NCI-H146 (cell line): ENCODE measurements at places on chromosomes 12 and 14.
A peak's percentile ranks its signal among the peaks of the same experiment; 100 is the strongest.

GRCh38 chr14:67442139-67442906 lies 30.4 kb upstream of the PLEK2 start:
- DNase-seq: no peak

- no peak for DNase-seq
Observed at GRCh38 chr12:97490141-97490540, 27.5 kb downstream of the RMST start.

DNA sequence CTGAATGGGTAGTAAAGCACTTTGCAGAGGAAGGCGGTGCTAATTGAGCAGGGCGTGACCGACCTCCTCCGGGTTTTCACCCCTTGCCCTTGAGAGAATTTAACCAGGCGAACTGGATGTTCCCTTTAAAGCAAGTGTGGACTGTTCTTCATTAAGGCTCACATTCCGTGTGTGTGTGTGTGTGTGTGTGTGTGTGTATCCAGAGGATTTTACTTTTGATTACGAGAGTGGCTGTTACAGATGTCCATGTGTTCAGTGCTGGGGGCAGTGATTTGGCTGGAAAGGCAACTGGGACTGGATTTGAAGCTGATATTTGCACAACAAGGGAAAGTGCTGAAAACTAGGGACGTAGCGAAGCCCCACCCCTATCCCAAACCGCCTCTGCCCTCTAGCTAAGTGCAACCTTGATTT lies 2.2 kb downstream of the TMEM132C start:
- no peak for DNase-seq

GRCh38 chr12:77625441-77625840 lies 205.3 kb upstream of the NAV3 start:
- no peak for DNase-seq

DNA sequence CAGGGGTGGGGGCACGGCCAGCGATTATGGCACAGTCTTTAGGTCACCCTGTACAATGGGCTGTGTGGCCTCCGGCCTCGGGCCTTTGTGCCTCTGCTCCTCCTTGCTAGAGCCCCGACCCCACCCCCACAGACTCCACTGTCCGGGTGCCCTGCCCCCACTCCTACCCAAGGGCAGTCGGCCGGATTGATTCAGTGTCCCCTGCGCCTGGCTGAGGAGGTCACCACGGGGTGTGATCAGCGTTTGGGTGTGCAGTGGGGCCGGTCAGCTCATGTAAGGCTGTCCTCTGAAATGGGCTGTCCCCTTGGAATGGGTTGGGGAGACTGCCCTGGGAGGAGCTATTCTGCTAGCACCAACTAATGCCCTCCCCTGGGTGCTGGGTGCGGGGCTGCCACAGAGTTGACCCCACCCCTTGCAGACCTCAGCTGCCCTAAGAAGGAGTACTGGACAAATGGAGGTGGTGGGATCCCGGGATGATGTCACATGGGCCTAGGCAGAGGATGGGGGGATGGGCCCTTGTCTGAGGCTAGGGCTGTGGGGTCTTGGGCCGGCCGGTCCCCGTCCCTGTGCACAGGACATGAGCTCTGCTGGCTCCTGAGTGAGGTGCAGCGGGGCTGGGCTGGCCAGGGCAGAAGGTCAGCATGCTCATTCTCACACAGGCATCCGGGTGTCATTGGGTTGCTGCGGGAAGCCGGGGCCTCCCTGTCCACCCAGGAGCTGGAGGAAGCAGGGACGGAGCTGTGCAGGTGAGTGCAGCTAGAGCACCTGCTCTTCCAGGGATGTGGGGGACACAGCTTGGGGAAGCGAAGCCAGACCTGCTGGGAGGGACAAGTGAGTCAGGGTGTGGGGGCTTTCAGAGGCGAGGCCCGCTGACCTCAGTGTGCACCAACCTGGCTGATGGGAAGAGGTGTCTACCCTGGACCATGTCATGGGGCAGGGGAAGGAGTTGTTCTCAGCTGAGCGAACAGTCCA lies 23.4 kb downstream of the ASPG start:
- DNase-seq: no peak

DNA sequence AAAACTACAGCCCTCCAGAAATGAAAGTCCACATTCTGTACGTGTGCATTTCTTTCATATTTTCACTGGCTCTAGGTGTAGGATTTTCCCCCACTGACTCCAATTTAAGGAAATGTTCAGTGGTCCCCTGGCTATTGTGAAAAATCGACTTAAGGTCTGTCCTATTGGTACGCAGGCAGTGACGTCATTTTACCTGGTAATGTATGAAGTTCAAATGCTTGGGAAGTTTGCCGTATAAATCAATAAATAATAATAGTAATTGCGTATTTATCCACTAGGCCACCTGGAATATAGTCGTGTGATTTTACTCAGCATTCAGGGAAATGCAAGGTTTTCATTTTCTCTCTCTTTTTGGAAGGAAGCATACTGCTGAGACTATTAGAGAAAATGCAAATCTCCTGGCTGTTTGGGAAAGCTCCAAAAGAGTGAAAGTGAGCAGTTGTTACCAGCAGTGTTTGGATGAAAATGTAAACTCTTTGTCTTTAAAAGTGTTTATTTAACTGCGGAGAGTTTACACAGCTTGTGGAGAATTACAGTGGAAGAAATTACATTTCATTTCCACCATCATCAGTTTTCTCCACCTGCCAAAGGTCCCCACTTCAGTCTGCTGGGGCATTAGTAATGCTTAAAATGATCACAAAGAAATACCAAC lies 107.0 kb downstream of the EXOC5 start:
- peak; percentile 38 for DNase-seq

- no peak for DNase-seq
Observed at GRCh38 chr12:118052324-118053070, 8.5 kb downstream of the WSB2 start.

DNA sequence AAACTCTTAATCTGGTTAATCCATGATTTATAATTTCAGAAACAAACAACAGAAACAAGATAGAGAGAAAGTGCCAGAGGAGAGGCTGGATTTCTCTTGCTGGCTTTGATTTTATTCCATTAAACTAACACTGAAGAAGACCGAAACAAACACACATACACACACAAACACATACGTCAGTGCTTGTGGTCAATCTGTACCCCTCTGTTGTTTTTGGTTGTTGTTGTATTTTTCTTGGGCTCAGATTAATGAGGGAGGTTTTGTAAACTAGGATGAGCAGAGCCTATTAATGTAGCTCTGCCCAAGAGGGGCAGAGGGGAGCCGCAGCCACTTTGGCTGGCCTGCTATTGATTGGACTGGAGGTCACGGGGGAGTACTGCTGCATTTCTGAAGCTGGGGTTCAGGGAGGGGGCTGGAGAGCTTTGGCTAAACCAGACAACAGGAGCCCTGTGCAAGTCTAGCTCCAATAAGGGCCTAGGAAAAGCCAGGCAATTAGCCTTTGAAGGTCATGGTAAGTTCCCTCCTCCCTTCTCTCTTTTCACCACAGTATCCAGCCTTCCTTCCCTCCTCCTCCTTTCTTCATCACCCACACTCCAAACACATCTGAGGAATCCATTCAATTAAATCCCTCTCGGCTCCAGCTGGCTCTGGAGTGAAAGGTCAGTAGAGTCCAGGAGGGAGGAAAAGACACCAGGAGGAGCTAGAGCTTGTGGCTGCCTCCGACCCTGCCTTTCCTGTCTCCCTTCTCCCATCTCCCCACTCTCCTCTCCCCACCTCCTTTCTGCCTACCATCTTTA lies 344.1 kb upstream of the LMO3 start:
- DNase-seq: no peak

- DNase-seq: no peak
Observed at GRCh38 chr12:48414021-48414420, 58.3 kb upstream of the ANP32D start.

DNA sequence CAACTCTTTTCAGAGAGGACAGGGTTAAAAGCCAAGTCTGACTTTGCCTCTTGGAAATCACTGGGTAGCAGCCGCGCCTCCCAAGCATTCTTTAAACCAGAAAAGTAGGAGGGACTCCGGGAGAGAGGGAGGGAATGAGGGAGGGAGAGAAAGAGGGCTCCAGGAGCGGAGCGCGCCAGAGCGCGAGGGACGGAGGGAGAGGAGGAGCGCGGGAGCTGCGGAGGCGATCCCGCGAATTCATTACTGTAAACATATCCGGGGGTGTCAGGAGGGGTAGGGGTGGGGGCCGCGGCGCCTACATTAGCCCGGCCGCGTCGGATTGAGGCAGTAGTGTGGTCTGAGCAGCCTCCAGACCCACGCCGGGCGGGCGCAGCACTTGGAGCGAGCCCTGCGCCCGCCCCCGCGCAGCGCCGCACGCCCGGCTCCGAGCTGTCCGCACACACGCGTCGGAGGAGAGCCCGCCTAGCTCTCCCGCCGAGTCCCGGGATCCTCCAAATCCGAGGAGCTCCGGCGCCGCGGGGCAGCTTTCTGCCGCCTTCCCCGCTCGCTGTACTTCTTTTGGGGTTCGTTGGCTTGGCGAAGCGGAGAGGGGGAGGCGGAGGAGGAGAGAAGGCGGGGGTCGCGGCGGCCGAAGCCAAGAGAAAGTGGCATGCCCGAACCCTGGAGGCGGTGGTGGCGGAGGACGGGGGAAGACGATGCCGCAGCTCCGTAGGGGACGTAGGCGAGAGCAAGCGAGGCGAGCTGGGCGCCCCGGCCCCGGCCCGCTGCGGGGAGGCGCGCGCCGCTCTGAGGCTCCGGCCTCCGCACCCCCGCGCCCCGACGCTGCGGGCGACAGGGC lies 3.3 kb downstream of the FLRT2 start:
- DNase-seq: peak; percentile 58

- no peak for DNase-seq
Observed at GRCh38 chr12:97452230-97452629, 10.4 kb upstream of the RMST start.

- no peak for DNase-seq
Observed at GRCh38 chr12:124532331-124532750, 35.1 kb downstream of the NCOR2 start.

DNA sequence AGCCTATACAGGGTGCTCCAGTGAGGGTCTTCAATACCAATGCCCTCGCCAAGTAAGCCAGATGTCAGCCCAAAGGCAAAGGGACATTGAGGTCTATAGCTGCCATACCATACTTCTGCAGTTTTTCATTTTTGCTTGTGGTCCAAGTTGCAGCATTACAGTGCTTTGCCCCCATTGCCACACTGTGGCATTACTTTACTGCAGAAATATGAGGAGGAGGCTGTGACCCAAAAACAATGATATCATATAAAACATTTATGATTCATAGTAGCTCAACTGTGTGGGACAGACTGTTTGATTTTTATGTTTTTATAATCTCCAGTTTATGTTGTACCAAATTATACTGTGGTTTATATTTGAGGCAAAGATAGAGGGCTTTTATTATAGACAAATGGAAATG lies 64.1 kb downstream of the KIAA0586 start:
- no peak for DNase-seq

DNA sequence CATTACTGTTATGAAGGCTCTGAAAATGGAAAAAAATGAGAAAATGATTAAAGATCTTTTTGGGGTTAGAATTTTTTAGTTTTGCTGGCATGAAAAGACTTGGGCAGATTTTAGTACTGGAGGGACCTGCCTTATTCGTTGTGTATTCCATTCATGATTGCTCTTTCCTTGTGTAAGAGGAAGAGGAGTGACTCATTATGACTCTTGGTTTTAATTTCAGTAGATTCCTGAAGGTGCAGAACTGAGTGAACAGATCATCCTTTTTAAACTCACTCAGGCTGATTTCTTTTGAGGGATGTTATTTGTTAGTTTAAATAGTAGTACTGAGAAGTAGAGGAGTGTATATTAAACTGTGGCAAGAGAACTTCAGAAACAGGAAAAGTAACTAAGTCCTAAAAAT lies 41.6 kb downstream of the AKAP6 start:
- DNase-seq: no peak

DNA sequence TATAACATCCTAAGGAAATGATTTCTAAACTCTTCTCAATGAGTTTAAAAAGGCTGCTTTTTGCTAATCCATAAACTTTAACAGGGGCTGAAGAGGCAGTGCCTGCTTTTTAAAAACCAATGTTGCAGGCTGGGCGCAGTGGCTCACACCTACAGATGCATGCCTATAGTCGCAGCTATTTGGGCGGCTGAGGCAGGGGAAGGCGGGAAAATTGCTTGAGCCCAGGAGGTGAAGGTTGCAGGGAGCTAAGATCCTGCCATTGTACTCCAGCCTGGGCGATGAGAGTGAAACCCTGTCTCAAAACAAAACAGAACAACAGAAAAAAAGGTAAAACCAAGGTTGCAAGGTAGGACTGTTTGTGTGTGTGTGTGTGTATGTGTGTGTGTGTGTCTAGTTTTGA lies 531.2 kb downstream of the DIO2 start:
- DNase-seq: no peak

DNA sequence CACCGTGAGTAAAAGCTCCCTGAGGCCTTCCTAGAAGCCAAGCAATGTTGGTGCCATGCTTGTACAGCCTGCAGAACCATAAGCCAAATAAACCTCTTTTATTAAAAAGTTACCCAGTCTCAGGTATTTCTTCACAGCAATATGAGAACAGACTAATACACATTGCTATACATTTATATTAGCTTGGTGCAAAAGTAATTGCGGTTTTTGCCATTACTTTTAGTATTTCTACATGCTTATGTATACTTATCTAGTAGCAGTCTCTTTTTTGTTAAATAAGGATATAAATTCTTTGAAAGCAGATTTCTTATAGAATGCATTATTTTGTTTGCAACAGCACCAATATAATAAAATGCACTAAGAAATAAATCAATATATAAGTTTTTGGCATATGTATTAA lies 619.6 kb downstream of the FSCB start:
- DNase-seq: no peak

GRCh38 chr12:49170924-49171323 lies 18.0 kb downstream of the TUBA1A start:
- DNase-seq: no peak

GRCh38 chr12:71877335-71878121 lies 38.0 kb downstream of the TBC1D15 start:
- no peak for DNase-seq
